ENCODE measurements at places on chromosomes 16 and 17. TPM values are rescaled to one million over a fixed set of nuclear protein-coding genes. Genes with fewer than 3 reads are reported as not detected.

The CX3CL1 gene
- 3.3 TPM for total RNA-seq

The SLC13A2 gene
- total RNA-seq = not detected

The IRX3 gene
- 1.0 TPM for total RNA-seq

The TNFRSF12A gene
- 45.4 TPM for total RNA-seq

The CCL22 gene
- not detected for total RNA-seq

The FBXO39 gene
- total RNA-seq = 3.7 TPM

The TLCD3B gene
- total RNA-seq = not detected

The TACO1 gene
- 24.3 TPM for total RNA-seq

The NUPR1 gene
- 3.8 TPM for total RNA-seq

The CSH2 gene
- total RNA-seq = not detected
